ENCODE measurements at places on chromosomes 2 and 18.

GRCh38 chr2:9883897-9884296, 40.6 kb downstream of the TAF1B start:
- no peak for DNase-seq

DNA sequence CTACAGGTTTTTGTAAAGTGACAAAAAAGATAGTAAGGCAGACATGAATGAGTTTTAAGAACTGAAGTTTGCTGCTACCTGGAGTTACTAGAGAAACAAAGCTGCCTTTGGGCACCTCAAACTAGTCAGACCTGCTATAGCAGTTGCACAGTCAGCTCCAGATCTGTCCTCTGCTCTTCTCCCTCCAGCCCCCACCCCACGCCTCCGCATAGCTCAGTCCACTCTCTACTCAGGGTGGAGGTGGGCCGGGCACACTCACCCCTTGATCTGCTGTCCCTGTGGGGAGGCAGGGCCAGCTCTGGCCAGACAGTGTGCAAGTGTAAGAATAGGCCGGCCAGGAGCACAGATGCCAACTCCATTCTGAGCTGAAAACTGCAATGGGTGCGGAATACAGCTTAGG, 4.1 kb downstream of the SERTAD2 start:
- DNase-seq = no peak

- no peak for DNase-seq
Observed at GRCh38 chr2:203626952-203627681, 79.3 kb upstream of the CD28 start.

- no peak for DNase-seq
Observed at GRCh38 chr2:241540401-241540770, 18.2 kb upstream of the BOK start.

- DNase-seq = no peak
Observed at GRCh38 chr2:150698016-150698661, 210.7 kb upstream of the RND3 start.

DNA sequence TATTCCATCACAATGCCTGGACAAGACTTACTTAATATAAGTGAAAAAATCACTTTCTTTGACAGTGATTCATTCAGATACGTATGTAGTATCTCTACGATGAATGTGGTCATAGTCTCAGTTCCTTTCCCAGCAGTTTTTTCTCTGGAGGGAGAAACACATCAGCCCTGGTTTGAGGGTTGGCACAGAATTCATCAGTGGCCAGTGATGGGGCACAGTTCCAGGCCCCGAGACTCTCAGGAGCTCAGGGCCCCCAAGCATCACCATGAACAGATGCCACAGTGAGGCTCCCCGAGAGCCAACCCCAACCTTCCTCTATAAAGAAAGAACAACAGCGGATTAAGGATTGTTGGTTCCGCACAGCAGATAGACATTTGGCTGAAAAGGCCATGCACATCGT, 12.5 kb downstream of the PRKAG3 start:
- no peak for DNase-seq

GRCh38 chr2:43758739-43759138, 15.1 kb upstream of the DYNC2LI1 start:
- no peak for DNase-seq

- no peak for DNase-seq
Observed at GRCh38 chr2:224670203-224670602, 46.0 kb downstream of the CCDC195 start.

GRCh38 chr2:48328942-48329723, 200.8 kb upstream of the STON1 start:
- no peak for DNase-seq

DNA sequence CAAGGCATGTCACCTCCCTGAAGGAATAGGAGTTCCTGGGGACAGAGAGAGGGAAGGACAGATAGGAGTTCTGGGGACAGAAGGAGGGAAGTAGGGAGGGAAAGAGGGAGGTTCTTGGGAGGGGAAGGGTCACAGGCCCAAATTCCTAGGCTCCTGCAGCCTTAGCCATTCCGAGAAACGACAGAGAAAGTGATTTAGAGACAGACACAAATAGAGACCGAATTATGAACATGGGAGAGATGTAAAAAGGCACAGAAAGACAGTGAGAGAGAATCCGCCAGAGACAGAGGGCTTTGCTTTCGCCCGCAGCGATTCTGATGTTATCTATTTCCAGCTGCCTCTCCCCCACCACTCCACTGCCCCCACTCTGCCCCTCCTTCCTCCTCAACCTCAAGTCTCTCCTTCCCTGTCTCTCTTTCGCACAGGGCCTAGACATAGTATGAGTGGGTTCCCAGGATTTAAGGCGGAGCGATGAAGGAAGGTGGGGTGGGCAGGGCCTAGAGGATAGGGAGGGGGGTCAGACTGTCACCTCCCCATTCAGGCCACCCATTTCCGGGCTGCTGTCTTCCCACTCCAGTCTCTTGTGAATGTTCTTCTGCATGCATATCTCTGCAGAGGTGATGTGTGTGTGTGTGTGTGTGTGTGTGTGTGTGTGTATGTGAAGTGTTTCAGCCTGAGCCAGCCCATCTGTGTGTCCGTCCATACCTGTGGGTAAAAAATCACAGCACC, 3.3 kb upstream of the WNT6 start:
- DNase-seq = no peak

- no peak for DNase-seq
Observed at GRCh38 chr2:26483516-26483915, 5.6 kb upstream of the OTOF start.

DNA sequence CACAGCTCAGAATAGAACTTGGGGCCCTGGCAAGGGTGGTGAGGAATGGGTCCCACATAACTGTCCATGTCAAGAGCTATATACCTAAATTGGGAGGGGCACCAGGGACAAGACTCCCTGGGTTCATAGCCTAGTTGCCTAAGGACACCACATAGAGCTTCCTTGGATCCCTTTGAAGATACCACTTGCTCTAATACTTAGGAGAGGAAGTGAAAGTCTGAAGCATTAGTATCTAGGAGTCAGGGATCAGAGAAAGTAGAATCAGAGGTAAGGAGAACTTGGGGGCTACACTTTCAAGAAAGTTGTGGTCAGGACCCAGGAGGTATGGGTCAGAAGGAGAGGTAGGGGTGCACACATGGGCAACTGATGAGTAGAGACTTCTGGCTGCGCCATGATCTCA, 318.2 kb upstream of the SLC39A10 start:
- no peak for DNase-seq

DNA sequence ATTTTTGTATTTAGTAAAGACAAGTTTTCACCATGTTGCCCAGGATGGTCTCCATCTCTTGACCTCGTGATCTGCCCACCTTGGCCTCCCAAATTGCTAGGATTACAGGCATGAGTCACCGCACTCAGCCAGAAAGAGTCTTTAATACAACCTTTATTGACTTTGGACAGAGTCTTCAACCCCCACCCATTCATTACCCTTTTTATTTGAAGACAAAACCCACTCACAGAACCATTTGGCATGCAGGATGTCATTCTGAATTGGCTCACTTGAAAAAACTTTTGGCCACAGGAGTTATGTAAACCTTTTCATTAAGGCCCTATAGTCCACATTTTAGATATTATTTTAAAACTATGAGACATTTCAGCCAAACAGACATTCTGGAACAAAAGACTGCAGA, 217.9 kb upstream of the RND3 start:
- DNase-seq = no peak

DNA sequence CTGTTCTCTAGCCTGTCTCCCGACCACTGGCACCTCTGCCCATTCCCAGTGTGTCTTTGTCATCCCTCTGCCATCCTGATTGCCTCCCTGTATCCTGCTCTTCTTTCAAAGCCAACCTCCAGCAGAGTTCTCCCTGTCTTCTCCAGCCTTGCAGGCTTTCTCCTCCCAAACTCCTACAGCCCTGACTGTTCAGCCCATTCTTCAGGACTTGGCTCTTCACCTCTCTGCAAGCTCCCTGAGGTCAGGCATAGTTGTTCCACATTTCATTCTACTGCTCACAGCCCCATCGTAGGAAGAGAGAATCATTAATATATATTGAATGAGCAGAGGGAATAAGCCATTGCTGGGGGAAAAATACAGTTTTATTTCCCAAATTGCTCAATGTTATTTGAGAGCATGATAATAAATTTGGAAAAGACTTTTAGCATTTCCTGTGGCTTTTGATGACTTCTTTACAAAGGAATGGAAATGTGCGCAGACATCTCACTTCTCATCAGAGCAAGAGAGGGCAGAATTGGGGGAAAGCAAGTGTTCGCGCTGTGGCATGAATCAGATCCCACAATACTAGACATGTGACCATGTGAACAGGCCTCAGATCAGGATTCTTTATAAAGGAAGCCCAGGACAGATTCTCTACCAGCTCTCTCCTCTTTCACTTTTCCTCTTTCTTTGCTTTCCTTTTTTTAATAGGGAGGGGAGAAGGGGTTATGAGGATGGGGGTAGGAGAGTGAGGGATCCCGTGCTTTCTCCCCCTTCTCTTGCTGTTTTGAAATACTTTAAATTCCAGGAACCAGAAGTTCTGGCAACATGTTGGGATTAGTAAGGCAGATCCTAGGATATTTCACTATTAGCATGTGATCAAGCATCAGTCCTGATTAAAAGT, 37.4 kb downstream of the EPAS1 start:
- no peak for DNase-seq

- DNase-seq = no peak
Observed at GRCh38 chr2:233380132-233380895, 26.0 kb downstream of the DGKD start.

- DNase-seq = no peak
Observed at GRCh38 chr2:241849616-241850543, 8.8 kb downstream of the PDCD1 start.

DNA sequence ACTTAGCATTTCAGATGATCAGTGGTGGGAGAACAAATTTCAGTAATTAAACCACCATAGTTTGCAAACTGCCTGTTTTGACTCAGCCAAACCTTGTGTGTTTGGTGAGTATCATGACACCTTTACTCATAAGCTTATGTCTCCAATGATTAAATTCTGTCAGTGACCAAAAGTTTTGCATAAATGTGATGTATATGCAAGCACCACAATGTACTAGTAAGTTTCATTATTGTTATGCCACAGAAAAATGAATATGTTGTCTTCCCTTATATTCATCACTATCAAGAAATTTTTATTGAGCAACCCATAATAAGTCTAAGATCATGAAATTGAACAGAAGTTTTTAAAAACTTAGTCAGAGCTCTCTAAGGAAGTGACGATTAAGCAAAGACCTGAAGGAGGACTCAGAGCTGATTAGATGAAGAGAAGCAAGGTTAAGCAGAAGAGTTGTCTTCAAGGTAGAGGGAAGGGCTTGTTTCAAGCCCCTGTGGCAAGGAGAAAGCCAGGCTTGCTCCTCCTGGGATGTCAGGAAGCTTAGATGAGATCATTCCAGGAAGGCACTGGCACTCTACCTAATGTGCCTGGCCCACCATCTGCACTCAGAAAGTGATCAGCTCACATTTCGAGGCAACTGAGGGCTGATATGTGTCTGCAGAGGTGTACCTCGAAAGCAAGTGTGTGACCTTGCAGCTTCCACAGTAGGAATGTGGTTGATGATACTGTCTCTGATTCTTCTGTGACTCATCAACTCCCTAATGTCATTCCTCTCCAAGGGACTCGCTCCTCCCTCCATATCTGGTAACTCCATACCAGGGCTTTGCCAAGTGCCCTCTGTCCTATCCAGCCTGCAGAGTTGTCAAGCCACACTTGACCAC, 54.7 kb downstream of the KCTD18 start:
- DNase-seq = no peak

- DNase-seq = no peak
Observed at GRCh38 chr2:226327830-226328229, 471.8 kb downstream of the IRS1 start.

DNA sequence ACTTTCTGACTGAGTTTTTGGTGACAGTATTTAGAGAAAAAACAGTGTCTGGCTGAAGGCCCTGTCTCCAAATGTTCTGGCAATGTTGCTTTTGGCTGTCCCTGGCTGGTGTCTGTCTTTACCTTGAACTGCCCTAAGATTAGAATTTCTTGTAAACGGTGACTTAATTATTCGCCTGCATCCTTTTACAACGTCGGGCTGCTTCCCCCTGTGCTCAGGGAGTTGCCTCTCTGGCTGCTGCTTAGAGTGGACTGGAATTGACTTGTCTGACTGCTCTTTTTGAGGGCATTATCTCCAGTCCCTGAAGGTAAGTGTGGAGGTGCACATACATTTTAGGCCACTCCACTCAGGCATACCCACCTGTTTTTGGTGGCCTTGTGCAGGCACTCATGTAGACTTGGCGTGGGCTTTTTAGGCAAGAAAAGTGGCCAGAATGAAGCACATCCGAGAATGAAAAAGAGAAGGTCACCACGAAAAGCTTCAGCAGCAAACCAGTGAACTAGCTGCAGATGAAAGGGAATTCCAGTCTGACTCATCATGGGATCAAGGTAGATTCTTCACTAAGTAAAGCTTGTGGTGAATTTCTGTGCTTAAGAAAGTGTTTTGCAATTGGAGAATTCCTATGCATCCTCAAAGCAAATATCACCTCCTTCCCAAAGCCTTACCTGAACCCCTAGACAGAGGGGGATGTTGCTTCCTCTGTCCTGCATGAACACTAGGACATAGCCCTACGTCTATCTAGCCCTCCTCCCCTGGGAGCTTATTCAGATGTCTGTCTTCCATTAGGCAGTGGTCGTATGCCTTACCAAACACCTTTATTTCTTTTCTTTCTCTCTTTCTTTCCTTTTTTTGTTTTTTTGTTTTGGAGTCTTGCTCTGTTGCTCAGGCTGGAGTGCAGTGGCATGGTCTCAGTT, 230.3 kb upstream of the TRIB2 start:
- DNase-seq = no peak

DNA sequence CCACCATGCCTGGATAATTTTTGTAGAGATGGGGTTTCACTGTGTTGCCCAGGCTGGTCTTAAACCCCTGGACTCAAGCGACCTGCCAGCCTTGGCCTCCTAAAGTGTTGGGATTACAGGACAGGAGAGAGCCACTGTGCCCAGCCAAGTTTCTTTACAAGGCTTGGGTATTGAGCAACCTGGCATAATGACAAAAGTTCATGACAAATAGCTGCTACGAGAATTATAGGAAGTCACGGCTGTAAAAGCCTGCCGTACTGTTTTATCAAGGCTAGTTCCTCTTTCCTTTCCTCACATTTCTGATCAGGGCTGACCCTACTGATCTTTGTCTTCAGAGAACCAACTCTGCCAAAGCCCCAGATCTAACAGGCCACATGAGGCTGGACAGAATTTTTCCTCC, 490.4 kb upstream of the SPRED2 start:
- DNase-seq = no peak

GRCh38 chr18:54945576-54946125, 13.6 kb downstream of the CCDC68 start:
- DNase-seq = no peak

- no peak for DNase-seq
Observed at GRCh38 chr2:179424571-179424970, 159.9 kb upstream of the SESTD1 start.

GRCh38 chr2:126220331-126220730, 435.6 kb upstream of the GYPC start:
- DNase-seq = no peak

GRCh38 chr2:217856159-217856558, 146.6 kb downstream of the TNS1 start:
- DNase-seq = no peak

DNA sequence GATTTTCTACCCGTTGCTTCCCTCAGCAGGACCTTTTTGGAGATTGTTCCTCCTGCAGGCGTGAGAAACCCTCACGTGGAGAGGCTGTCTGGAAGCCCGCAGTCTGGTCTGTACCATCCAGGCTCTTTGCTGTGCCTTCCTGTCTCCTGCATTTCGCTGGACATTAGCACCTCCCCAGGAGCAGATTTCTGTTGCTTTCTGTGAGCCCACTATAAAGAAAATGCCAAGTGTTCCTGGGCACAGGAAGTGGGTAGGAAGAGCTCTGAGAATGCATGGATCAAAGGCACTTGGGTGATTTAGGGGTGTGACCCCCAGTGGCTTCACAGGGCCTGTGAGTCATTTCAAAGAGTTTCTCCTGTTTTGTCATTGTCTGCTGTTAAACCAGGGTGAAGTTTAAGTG, 27.3 kb downstream of the SPTBN1 start:
- no peak for DNase-seq

GRCh38 chr2:144904612-144905011, 384.7 kb upstream of the ZEB2 start:
- no peak for DNase-seq
